ENCODE measurements at places on chromosomes 5 and 9. TPM values are rescaled to one million over a fixed set of nuclear protein-coding genes. Genes with fewer than 3 reads are reported as not detected.

Gene SMIM27
- 21.1 TPM for total RNA-seq

Gene TMC1
- total RNA-seq, result not detected

Gene ZNG1C
- total RNA-seq, result 34.6 TPM

Gene FOCAD
- total RNA-seq, result 25.0 TPM

Gene PCDHGA10
- 0.05 TPM for total RNA-seq

Gene PARP8
- total RNA-seq, result 72.7 TPM

Gene MARCHF3
- 3.2 TPM for total RNA-seq

Gene STKLD1
- total RNA-seq, result 1.1 TPM

Gene SCGB3A2
- total RNA-seq, result not detected

Gene PAM
- total RNA-seq, result 22.9 TPM

Gene LPAR1
- total RNA-seq, result not detected

Gene STXBP1
- total RNA-seq, result 23.1 TPM

Measured in activated naive CD4-positive, alpha-beta T cell treated with anti-CD3 and anti-CD28 coated beads, Interleukin-2, amount 10 ng/mL, durations not matched to agents 5 hours and 36 hours (primary cell).